ENCODE measurements at places on chromosomes 3 and 15.

- DNase-seq, result no peak
Measured at GRCh38 chr3:126959921-126960603, 22.9 kb upstream of the PLXNA1 start.

GRCh38 chr3:62127116-62127515 lies 246.2 kb downstream of the FEZF2 start:
- DNase-seq, result no peak

- DNase-seq, result no peak
Measured at GRCh38 chr3:25035526-25035925, 392.5 kb upstream of the RARB start.

GRCh38 chr15:64749999-64750657 lies 25.3 kb downstream of the RBPMS2 start:
- DNase-seq, result no peak

GRCh38 chr15:69994429-69995205 lies 103.1 kb downstream of the TLE3 start:
- peak; percentile 16 for DNase-seq

DNA sequence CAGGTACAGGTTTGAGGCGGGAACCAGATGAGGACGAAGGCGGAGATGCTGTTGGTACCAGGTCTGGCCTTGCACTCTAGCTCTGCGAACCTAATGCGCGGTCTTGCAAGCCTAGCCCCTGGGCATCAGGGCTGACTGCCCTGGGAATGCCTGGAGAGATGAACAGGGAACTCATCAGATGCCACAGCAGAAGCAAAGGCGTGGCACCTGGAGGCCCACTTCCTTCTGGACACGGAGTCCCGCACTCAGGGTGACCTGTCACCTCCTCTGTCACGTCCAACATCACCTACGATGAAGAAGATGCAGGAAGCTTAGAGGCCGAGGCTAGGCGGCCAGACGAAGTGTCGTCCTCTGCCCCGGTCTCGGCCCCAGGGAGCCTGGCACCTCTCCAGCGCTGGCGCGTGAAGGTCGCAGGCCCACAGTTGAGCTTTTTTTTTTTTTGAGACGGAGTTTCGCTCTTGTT lies 9.4 kb downstream of the RPLP1 start:
- DNase-seq, result no peak

- DNase-seq, result no peak
Measured at GRCh38 chr3:117630469-117630868, 920.9 kb downstream of the TUSC7 start.

DNA sequence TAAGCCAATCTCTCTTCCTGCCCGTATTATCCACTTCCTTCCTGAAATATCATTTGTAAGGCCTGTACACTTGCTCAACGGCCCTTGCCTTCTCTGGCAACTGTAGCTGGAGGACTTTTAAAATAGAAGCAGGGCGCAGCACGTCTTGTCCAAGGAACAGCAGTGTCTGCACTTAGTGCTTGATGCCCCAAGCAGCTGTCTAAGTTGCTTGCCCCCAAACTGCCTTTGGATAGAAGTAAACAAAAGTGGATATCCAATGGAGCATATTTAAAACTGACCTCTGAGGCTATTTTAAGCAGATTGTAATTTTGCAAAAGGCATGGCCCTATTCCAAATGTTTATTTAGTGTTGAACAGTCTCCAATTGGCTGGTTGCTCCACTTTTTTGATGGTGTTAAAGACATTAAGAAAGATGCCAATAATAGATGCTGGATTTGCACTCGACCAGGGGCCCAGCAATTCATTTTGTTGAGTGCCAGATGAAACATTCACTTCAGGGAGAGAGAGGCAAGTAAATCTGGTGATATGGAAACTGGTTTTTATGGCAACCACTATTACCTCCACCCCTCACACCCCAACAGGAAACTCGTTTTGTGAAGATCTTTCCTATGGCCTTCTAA lies 526.8 kb upstream of the TBL1XR1 start:
- no peak for DNase-seq

DNA sequence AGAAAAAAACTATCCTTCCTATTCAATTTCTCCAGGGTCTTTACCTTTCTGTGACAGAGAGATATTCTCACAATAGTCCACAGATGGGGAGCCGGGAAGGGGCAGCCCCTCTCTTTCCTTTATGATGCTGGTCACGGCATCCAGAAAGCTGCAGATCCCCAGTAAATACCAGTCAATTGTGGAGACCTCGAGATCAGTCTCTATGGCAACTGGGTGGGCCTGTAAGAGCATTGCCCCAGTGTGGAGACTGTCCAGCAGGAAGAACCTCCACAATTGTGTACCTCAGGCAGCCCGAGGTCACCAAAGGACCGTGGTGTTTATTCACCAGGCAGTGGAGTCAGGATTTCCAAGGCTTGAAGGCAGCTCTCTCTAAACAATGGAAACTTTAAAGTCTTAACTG lies 291.2 kb downstream of the NTRK3 start:
- no peak for DNase-seq

- DNase-seq, result no peak
Measured at GRCh38 chr3:128435058-128435457, 31.6 kb downstream of the DNAJB8 start.

GRCh38 chr15:47932951-47933641 lies 187.7 kb upstream of the SLC24A5 start:
- no peak for DNase-seq

- DNase-seq, result peak; percentile 54
Measured at GRCh38 chr3:160012108-160012507, 23.5 kb downstream of the IL12A start.

DNA sequence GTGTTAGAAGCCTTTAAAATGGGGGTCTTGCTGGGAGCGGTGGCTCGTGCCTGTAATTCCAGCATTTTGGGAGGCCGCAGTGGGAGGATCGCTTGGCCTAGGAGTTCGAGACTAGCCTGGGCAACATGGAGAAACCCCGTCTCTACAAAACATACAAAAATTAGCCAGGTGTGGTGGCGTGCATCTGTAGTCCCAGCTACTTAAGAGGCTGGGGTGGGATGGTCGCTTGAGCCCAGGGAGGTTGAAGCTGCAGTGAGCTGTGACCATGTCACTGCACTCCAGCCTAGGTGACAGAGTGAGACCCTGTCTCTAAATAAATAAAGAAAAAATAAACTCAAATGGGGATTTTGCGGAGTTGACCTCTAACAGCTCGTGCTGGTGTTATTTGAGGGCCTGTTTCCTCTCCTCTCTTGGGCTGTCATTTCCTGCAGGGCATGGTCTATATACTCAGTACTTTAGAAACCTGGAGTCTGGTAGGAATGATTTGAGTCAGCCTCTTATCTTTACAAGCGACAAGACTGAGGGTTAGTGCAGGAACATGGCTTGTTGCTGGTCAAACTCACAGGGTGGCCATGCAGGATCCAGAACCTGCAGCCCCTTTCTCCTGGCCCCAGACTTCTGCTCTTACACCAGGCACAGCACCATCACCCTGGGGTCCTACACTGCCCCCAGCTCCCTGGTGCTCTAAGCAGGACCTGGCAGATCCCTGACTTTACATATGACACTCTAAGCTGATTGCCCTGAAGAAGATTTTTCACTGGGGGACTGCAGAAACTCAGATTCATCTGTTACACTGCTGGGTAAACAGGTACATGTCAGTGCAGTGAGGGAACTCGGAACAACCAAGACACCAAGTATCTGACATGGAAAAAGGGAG lies 15.1 kb downstream of the EHD4 start:
- DNase-seq, result no peak

DNA sequence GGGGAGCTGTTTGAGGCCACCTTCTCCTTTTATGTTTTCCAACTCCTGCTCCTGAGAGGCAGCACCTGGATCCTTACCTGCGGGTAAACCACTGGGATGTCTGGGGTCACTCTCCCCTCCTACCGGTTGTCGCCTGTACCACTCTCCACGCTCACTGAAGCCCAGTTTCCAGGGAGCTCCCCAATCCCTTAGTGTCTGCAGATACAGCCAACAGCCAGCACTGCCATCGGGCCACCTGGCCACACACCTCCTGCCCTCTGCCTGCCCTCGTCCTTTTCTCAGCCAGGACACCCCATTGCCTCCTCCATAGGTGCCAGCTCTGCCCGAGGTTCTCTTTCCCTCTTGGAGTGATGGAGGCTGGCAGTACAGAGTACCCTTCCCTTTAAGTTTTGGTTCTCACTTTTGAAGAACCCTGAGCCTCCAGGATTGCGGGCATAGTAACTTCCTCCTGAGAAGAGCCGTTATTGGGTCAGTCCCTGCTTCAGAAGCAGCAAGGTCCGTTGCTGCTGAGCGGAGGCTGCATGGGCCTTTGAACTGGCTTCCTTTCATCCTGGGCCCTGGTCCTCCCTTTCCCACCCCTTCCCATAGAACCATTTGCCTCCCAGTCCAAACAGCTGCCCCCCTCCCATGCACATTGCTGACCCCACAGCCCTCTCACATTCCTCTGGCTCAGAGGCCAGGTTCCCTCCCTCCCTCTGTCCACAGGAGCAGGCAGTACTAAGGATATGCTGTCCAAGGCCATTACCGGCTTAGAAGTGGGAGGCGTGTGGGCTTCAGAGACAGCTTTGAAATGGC lies 30.9 kb downstream of the ARNT2 start:
- DNase-seq, result no peak

GRCh38 chr15:71116942-71117341 lies 1.7 kb downstream of the THSD4 start:
- no peak for DNase-seq

GRCh38 chr3:177642804-177643125 lies 445.5 kb upstream of the TBL1XR1 start:
- no peak for DNase-seq

- no peak for DNase-seq
Measured at GRCh38 chr3:46663591-46664135, 29.8 kb downstream of the ALS2CL start.

- no peak for DNase-seq
Measured at GRCh38 chr3:105731686-105732085, 137.1 kb downstream of the CBLB start.

DNA sequence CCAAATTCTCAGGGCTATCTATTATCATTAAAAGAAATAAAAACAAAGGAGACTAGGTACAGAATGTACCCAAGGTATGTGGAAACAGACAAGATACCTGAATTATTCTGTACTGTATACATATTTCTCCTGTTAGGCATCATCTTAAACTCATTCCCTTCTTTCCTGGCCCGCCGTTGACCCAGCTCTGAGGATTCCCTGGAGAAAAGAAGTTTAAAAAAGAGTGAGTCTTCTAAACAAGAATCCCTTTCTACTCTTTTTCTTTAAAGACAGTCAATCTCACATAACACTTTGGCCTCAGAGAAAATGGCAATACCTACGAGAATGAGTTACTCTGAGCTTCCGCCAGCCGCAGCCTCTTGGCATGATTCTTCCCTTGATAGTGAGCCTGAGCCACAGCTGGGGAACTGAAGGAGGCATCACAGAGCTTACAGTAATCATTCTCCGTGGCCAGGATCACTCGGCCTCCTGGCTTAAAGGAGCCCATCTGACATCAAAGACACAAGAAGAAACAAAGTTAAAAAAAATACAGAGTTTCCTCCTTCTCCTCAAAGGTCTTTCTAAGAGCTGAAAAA lies 44.2 kb downstream of the ZMAT3 start:
- no peak for DNase-seq
